ENCODE measurements at places on chromosomes 3 and 15.

DNA sequence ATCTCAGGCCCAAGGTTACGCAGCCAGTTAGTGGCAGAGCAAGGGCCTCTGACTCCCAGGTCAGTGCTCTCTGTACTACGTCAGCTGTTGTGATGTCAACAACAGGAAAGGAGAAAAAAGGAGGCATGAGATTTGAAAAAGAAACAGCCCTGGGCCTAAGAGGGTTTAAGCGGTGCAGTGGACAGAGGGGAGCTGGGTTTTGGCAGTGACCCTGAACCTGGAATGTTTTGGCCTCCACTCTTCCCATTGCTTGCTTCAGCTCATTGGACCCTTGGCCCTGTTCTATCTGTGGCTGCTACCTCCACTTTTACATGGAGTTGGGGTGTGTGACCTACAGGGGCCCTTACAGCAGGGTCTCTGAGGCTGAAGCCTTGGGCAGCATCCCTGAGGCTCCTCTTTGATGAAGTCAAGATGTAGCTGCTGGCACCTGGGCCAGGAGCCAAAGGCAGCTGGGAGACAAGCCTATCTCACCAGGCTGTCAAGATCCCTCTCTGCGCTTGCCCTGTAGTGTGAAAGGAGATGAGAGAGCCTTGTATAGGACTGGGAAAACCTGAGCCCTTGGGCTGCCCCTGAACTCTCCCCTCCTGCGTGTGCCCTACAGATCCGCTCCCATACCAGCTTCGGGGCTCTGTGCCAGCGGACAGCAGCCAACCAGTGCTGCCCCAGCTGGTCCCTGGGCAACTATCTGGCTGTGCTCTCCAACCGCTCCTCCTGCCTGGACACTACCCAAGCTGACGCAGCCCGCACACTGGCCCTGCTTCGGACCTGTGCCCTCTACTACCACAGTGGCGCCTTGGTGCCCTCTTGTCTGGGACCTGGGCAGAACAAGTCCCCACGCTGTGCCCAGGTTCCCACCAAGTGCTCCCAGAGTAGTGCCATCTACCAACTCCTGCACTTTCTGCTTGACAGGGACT is 8.7 kb downstream of the DISP2 start:
- DNase-seq: no peak

DNA sequence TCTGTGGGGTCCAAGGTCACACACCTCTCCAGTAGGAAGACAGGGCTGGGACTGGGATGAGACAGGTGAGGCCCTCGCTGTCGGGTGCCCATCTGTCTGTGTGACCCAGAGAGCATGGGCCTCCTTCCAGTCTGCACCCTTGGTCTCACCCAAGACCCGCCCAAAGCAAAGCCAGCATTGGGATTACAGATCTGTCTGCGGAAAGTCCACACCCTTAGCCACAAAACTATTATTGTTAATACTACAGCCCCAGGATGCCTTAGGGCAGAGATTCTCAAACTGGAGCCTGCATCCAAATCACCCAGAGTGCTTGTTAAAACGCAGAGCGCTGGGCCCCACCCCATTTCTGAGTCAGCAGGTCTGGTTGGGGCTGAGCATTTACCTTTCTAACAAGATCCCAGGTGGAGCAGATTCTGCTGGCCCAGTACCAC is 58.5 kb upstream of the ZNF148 start:
- no peak for DNase-seq

DNA sequence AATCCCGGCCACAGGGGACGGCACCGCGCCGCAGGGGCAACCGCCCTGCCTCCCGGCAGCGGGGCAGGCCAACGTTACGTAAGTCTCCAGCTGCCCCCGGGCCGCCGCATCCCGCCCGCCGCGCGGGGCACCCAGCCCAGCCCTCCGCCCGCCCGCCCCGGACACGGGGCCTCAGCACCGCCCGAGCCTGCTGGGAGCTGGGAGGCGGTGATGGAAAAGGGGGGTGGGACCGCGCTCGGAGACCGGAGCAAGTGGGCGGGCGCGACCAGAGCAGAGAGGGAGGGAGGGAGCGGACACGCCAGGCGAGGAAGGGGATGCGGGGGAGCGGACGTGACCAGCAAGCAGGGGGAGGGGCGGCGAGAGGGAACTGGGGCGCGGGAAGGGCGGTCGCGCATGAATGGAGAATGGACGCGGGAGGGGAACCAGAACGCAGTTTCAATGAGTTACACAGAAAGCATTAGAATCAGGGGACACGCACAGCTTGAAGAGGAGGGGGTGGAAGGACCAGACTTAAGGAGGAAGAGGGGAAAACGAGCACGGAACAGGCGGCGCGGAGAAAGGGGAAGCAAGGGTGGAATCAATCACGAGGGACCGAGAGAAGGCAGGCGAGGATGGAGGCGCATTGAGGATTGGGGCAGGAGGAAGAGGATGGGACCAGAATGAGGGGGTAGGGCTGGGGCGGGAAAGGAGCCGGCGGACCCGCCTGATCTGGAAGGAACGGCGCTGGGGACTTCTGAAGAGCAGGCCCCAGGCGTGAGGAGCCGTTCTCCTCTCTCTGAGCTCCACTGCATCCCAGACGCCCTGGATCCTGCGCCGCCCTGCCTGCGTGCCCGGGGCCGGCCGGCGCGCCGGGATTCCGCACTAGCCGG is 559 bp downstream of the PKM start:
- peak; percentile 84 for DNase-seq

GRCh38 chr3:126287536-126288241 is 69.5 kb downstream of the KLF15 start:
- DNase-seq: peak; percentile 49

DNA sequence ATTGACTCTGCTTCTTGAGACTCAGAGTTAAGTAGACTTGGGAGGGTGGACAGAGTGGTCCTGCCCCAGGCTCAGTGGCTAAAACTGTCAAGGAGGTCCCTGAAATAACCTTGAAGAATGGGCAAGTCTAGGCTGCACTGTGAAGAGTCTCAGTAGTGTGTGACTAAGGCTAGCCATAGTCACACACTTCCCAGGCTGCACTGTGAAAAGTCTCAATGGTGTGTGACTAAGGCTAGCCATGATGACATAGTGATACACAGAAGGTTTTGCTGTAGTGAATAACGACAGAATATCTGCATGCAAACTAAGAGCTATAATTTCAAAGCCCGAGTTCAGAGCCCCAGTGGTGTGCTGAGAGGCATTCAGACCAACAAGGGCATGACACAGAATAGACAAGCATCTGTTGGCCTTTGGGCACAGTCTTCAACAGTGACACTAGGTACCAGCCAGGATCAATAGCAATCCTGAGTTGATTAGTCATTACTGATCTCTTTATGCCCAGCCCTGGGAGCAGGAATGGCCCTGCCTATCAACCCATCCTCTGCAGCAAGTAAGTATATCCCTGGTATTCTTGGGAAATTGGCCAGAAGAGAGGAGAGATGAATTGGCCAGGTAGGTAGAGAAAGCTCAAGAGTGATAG is 72.4 kb upstream of the BBX start:
- DNase-seq: peak; percentile 47

DNA sequence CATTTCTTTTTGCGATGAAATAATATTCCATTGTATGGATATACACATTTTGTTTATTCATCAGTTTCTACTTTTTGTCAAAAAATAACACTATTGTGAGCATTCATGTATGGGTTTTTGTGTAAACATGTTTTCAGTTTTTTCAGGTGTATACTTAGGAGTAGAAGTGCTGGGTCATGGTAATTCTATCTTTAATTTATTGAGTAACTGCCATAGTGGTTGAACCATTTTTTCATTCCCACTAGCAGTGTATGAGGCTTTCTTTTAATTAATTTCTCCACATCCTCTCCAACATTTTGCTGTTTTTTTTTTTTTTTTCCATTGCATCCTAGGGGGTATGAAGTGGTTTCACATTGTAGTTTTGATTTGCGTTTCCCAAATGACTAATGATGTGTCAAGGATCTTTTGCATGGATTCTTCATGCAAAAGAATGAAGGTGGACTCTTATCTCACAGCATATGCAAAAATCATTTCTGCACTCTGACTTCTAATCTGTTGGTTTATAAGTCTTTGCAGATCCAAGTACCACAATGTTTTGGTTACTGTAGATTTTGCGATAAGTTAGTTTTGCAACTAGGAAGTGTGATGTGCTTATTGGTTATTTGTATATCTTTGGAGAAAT is 12.6 kb downstream of the ATP2C1 start:
- peak; percentile 37 for DNase-seq

GRCh38 chr3:155356594-155357370 is 63.3 kb upstream of the STRIT1 start:
- no peak for DNase-seq

- DNase-seq: no peak
These were observed 21.4 kb downstream of the CACNA2D2 start for GRCh38 chr3:50481992-50482391.

DNA sequence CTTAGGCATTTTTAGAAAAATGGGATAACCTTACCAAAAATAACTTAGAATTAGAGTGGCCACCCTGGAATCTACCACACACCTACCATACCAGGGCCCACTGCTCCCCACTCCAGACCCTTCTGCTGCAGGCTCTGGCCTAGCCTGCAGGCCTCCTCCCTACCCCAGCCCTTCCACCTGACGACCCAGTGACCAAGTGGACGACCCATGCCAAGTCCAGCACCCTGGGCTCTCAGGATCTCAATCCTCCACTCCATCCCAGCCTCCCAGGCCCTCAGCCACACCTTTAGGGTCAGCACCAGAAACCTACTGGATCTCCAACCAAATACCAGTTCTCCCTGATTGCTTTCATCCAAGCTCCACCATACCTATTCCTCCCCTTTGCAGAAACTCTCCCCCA is 145.8 kb downstream of the TPRA1 start:
- DNase-seq: no peak

GRCh38 chr3:66480666-66481065 is 20.2 kb downstream of the LRIG1 start:
- DNase-seq: no peak

DNA sequence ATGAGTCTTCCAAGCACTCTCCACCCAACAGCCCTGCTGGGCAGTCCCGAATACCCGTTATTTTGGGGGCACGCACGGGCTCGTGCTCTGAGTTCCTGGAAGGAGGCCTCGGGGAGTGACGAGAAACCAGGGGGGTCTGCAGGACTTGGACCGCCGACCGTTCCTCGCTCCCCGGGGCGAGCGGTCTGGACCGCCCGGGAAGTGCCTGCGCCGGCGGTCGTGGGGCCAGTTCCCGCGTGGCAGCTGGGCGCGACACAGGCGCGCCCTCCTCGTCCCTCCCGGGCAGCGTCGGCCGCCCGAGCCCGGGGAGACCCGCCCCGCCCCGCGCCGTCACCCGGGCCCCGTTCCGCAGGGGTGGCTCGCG is 387 bp downstream of the GNB4 start:
- DNase-seq: peak; percentile 38

Data from fibroblast of mammary gland (primary cell).